ENCODE measurements at places on chromosomes 3 and 15.

DNA sequence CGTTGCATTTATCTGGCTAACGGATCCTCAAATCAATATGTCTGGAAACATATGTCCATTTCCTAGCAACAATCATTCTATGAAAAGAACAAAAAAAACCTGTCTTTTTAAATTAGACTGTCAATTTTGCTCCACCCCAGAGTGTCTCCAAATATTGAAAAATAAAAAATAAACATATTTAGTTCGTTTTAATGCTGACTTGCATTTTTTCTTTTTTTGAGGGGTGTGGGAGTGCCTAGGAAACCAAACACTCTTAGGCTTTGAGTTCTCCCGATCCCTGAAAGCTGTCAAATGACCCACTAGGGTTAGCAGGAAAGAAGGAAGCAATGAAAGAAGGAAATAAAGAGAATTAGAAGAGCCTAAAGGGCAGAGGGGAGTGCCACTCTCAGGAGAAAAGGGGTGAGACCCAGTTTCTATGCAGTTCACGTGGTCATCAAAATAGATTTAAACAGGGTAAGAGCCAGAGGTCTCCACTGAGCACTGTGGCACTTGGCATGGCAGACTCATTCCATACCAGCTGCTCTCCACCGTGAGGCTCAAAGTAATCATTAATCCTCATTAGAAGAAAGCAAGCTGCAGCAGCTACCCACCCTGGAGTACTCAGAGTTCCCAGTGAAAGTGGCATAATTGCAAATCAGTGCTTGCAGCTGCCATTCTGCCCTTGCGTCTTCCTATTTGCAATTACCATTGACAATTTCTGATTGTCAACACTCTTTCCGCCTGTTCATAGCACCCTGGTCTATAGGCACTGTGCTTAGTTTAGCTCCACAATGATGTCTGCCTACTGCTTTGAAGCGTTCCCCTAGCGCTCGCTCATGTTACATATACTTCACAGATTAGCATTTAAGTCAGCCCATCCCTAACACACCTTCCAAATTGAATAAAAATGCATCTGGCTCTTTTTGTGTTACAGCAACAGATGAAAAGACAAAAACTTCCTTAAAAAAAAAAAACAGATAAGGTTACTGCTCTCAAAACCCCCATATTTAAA, 32.3 kb downstream of the PDZRN3 start:
- DNase-seq = no peak

GRCh38 chr15:52546031-52546751, 17.5 kb upstream of the MYO5A start:
- DNase-seq = no peak

- DNase-seq = no peak
Observed at GRCh38 chr15:99961011-99961441, 227.8 kb upstream of the LYSMD4 start.

- no peak for DNase-seq
Observed at GRCh38 chr3:43340403-43340802, 54.1 kb downstream of the SNRK start.

DNA sequence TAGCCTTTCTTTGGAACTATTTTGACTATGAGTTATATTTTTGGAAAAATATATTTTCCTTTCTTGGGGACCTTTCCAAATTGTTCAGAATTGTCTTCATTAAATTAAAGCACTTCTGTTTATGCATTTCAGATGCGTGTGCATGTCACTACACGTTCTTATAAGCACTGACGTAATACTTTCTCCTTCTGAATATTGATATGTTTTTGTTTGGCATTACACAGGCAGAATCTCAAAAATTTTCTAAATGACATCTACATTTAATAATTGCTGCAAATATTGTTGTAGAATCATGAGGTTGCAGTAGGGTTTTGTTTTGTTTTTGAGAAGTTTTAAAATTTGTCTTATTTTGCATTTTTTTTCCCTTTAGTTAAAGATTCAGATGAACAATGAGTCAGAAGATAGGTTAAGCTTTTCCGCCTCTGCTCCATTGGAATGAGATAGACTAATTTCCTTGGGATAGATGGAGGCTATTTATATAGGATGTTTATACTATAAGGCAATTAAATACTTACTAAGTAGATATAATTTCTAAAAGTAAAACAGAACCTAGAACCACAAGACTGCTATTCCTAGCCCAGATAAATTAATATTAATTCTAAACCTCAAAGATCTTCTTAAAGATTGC, 110.8 kb downstream of the MBNL1 start:
- no peak for DNase-seq

DNA sequence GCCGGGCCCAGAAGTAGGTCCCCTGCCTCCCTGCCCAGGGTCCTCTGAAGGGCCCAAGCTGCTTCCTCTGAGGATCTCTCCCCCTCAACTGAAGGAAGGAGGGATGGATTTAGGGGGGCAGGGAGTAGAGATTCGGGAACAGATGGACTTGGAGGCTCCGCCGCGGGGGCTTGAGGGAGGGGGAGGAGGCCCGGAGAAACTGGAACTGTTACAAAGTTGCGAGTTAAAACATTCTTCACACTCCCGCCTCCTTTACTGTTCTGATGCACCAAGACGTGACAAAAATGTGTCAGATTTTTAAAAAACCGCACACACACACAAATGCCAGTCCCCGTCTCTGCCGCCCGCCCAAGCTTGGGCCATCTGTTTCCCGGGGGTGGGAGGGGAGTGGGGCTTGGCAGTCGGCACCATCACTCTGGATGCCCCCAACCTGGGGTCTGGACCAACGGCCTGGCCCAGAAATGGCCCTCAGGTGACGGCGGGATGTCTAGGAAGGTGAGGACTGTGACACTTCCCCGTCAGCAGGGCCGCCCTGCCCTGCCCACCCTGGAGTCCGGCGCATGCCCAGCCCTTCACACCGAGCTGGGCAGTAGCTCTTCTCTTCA, 25.0 kb upstream of the LINGO1 start:
- DNase-seq = no peak

- DNase-seq = no peak
Observed at GRCh38 chr3:101701696-101702634, 15.4 kb upstream of the RPL24 start.

- no peak for DNase-seq
Observed at GRCh38 chr3:148087601-148088371, 609.9 kb upstream of the AGTR1 start.

GRCh38 chr15:85108136-85108535, 126.5 kb downstream of the PDE8A start:
- DNase-seq = no peak

Measured in SW 1271 (cell line).